Stimulated activated CD4-positive, alpha-beta T cell treated with anti-CD3 and anti-CD28 coated beads, Interleukin-2, amount 100 ng/mL, for 4 hours (primary cell): ENCODE measurements at places on chromosomes 13 and 19.
A peak's percentile ranks its signal among the peaks of the same experiment; 100 is the strongest.

DNA sequence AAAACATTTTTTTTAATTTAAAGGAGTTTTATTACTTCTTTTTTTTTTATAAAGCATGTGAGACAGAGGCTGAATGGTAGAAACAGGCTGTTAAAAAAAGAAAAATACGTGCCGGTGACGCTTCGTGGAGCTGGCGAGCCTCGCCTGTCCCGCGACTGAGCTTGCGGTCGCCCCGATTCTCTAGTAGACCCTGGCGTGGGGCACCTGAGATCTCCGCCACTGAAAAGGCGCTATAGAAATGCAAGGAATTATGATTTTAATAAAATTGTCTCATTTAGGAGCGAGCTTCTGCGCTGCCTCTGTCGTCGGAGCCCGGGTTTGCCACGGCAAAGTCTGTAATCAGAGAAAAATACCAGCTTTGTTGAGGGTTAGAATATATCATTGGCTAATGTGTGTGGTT lies 18.4 kb downstream of the NFIX start:
- DNase-seq, result no peak

DNA sequence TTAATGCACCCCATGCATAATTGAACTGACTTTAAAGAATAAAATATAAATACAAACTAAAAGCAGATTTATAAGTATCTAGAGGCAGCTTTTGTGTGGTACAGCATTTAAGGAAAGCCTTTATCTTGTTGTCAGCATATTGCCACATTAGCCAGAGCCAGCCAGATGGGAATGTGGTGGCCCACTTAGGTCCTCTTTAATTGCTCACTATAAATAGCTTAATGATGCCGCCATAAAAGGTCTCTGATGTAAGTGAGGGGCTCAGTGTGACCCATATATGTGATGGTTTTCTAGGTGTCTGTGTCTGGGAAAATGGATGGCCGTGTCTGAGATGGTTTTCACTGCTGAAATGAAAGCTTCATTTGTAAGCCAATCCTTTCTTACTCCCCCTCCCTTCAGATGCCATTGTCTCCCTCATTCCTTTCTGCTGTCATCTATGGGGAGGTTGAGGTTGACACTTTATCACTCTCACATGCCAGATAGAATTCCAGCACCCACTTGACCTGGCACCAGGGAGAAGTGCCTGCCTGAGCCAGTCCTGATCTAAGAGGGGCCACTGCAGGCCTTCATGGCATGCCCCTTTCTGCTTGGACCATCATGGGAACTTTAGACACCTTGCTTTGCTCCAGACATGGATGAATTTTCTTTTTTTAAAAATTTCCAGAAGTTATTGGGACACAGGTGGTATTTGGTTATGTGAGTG lies 135.3 kb downstream of the MTUS2 start:
- DNase-seq, result no peak

- DNase-seq, result no peak
Observed at GRCh38 chr13:88005188-88005587, 334.0 kb downstream of the SLITRK5 start.

- no peak for DNase-seq
Observed at GRCh38 chr13:95463531-95463930, 89.0 kb upstream of the CLDN10 start.

GRCh38 chr13:111958612-111959395 lies 108.1 kb upstream of the SOX1 start:
- no peak for DNase-seq

DNA sequence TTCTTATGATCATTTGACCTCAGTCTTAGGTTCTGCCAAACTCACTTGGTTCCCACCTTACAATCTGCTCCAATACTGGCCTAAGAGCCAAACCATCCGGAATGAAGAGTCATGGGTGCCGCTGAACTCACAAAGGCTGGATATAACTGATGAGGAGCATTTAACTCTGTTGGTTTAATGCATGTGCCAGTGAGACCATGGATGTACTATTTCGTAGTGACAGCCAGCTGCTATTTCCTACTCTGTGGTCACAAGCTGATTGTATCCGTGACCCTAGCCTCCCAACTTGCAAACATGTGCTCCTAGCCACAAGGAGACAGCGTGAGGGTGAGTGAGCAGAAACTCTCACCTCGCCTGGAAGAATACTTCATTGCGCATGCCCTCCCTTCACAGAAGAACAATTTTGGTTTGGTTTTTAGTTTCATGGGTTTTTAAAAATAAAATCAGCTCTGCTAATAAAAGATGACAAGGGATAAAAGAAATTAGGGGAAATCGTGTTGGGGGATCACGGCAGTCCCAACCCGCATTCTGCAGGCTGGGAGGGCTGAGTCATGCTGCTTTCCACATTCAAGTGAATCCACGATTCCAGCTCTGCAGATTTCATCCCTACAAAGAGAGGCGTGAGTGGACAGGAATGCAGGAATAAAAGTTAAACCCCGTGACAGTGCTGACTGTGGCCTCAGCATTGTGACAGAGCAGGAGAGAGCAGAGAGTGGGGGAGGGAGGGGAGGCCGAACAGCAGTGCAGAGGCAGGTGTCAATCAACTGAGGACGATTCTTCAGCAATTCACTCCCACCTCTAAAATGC lies 66.8 kb upstream of the RAP2A start:
- DNase-seq, result no peak

DNA sequence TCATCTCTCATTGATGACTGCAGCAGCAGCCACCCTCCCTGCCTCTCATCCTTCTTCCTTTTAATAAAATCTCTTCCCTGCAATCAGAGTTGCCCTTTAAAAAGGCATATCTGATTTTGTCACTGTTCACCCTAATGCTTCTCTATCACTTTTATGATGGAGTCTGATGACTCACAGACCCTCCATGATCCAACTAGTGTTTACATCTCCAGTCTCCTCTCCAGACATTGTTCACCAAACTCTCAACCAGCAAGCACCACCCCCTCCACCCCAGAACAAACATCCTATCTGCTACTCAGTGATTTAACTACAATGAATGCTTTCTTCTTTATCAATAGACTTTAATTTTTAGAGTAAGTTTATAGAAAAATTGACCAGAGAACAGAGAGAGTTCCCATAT lies 59.5 kb downstream of the TNFSF11 start:
- no peak for DNase-seq

DNA sequence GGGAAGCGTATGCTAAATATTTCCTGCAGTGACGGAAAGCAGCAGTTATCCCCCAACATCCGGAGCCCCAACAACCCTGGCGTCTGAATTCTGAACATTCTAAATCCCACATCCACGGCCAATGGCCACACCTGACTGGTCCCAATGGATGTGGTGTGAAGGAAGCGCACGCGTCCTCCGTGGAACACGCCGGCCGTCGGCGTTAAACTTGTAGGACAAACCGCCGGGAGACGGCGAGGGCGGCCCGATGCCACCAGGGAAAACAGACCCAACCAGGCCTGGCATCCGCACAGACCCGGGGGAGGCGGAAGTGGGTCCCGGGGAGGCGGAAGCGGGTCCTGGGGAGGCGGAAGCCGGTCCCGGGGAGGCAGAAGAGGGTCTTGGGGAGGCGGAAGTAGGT lies 3.2 kb downstream of the SHC2 start:
- no peak for DNase-seq

GRCh38 chr19:2608602-2608922 lies 93.9 kb downstream of the GNG7 start:
- no peak for DNase-seq

GRCh38 chr19:1286487-1287353 lies 1.0 kb downstream of the EFNA2 start:
- no peak for DNase-seq

- DNase-seq, result no peak
Observed at GRCh38 chr19:47490031-47490430, 6.0 kb upstream of the KPTN start.

- DNase-seq, result no peak
Observed at GRCh38 chr13:48857576-48857975, 118.1 kb upstream of the FNDC3A start.

DNA sequence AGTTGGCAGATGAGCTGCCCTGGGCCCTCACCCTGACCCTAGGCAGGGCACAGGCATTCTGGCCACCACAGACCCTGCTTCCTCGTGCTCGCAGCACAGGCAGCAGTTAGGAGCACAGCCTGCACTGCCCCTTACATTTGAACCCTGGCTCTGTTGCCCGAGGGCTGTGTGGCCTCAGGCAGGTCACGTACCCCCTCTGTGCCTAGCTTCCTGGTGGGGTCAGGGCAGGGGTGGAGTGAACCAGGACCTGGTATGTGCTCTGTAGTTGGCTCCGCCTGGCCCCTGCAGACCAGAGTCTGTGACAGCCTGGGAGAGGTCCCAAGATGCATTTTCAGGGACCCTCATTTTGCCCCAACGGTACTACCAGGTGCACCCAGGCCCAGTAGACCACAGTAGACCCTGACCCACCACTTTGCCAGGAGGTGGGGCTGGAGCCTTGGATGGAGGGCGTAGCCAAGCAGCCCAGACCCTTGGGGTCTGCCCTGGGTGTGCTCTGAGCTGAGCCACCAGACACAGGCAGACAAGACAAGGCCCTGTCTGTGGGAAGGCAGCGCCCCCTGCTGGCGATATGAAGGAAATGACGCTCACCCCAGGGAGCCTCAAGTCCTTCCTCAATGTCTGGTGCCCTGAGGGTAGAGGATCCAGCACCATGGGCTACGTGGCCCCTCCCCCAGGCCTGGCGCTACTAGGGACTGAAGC lies 9.1 kb downstream of the LYL1 start:
- peak; percentile 63 for DNase-seq

GRCh38 chr13:51058461-51059167 lies 52.5 kb downstream of the C13orf42 start:
- DNase-seq, result no peak

DNA sequence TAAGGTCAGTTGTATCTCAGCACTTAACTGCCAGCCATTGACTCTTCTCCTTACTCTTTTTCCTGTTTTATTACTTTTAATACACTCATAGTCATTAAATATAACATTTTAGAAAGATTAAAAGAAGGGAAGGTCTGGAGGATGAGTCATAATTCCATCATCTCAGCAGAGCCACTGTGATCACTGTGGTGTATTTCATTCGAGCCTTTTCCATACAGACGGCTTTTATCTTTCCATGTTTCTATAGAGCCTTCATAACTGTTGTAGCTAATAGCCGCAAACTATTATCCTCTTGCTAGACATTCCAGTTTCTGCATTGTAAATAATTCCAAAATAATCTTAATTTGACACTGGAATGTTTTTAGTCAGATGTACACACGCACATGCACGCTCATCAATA lies 4.7 kb upstream of the FLT1 start:
- no peak for DNase-seq

- no peak for DNase-seq
Observed at GRCh38 chr19:38662537-38663155, 15.2 kb downstream of the ACTN4 start.

- no peak for DNase-seq
Observed at GRCh38 chr13:111909971-111910671, 156.8 kb upstream of the SOX1 start.
